ENCODE measurements at places on chromosomes 3 and 15.

DNA sequence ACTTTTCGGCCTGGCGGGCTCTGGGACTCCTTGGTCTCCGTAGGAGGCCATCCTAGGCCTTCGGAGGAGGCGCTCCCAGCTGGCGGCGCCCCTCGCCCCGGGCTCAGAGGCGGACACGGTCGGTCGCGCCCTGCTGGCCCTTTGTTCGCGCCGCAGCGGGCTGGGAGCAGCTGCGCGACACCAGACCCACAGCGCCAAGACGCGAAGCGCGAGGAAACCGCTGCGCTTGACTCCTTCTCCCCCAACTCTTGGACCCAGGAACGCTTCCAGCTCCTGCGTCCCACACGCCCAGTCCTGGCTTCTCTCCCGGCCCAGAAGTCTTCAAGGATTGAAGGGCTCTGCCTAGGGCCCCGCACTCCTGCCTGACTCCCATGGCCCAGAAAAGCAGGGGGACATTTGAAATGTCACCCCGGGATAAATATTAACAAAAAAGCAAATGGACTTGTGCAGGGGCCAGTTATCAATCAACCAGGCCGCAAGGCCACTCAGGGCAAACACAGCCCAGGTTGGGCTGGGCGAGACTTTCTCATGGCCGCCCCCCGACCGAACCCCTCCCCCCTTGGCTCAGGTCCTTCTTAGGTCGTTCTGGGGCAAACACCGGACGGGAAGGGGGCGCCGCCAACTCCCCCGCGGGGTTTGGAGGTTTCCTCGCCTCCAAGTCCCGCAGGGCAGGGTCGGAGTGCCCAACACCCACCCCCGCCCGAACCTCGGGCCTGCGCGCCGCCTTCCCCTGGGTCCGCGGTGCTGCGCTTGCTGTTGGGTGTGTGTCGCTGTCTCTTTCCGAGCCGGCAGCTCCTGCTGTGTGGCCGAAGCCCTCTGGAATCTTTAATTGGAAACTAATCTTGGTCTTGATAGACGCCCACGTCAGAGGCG lies 5.1 kb downstream of the ONECUT1 start:
- DNase-seq: no peak

GRCh38 chr3:143203848-143204247 lies 84.3 kb downstream of the CHST2 start:
- DNase-seq: no peak

- peak; percentile 58 for DNase-seq
These were observed 2.8 kb downstream of the DUSP7 start for GRCh38 chr3:52053307-52054304.

GRCh38 chr3:72604328-72604727 lies 243.9 kb downstream of the SHQ1 start:
- no peak for DNase-seq

DNA sequence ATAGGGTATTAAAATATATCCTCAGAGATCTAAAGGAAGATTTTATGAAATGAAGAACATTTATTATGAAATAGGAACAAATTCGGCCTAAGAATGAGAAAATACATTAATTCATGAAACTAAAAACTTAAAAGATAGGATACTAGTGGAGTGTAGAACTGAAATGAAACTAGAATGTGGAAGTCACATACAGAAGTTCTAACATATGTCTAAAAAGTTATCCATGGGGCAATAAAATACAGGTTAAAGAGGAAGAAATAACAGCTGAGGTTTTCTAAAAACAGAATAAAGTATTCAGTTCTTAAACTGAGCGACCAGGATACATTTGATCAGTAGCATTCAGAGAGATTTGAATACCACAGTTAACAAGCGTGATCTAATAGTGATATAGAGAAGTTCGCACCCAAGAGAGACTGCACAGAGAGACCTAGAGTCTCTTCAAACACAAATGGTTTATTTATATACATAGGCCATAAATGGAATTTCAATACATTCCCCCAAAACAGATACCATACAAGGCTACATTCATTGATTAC lies 85.9 kb downstream of the FEZF2 start:
- no peak for DNase-seq

DNA sequence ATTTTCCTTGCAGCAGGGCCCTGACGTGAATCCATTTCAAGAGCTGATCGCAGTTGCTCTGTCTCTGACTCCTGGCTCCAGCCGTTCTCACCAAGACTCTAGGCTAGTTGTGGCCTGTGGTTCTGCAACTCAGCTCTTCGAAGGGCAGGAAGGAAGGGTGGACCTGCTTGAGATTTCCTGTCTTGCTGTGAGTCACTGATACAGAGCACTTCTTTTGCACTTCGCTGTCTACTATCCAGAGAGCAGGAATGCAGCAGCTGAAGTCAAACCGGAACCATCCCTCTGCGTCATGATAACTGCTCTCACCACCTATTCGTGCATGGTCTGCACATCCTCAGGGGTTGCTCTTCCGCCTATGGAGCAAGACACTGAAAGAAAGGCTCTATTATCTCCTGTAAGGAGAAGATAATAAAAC lies 59.7 kb downstream of the RAP2B start:
- DNase-seq: peak; percentile 60

- DNase-seq: no peak
These were observed 54.3 kb downstream of the GPD1L start for GRCh38 chr3:32160706-32161214.

GRCh38 chr3:13452490-13453335 lies 27.4 kb upstream of the HDAC11 start:
- peak; percentile 32 for DNase-seq

GRCh38 chr15:63063164-63063756 lies 20.7 kb downstream of the TPM1 start:
- DNase-seq: no peak

DNA sequence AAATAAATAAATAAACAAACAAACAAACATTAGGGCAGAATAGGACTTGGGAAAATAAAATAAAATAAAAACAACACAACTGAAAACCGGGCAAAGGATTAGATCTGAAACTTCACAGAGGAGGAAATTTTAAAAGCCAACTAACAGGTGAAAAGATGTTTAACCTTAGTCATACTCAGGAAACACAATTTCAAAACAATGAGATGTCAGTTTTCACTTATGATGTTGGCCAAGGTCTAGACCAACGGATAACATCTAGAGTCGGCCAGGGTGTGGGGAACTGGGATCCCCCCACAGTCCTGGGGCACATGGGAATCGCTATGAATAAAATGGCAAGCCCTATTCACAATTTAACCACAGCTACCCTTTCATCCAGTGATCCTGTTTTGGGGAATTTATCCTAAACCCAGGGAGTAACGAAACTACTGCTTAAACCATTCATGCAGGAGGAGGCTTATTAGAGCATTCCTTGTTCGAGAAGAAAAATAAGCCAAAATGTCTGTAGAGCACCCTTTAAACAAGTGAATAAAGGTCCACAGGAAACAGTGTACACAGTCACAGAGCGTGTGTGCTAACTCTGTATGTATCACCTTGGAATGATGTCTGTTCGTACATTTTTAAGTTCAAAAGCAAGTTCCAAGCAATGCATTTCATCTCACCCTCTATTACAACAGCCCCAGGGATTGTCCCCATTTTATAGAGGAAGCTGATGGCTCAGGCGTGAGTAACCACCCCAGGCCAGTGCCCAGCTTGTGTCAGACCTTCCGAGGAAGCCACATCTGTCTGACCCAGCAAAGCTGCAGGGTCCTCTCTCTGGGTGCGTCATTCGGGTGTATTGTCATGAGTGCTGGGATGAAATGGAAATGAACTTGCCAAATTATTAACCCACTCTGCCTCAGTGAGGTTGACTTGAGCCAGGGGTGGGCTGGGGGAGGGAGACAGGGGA lies 6.3 kb upstream of the ANPEP start:
- no peak for DNase-seq

DNA sequence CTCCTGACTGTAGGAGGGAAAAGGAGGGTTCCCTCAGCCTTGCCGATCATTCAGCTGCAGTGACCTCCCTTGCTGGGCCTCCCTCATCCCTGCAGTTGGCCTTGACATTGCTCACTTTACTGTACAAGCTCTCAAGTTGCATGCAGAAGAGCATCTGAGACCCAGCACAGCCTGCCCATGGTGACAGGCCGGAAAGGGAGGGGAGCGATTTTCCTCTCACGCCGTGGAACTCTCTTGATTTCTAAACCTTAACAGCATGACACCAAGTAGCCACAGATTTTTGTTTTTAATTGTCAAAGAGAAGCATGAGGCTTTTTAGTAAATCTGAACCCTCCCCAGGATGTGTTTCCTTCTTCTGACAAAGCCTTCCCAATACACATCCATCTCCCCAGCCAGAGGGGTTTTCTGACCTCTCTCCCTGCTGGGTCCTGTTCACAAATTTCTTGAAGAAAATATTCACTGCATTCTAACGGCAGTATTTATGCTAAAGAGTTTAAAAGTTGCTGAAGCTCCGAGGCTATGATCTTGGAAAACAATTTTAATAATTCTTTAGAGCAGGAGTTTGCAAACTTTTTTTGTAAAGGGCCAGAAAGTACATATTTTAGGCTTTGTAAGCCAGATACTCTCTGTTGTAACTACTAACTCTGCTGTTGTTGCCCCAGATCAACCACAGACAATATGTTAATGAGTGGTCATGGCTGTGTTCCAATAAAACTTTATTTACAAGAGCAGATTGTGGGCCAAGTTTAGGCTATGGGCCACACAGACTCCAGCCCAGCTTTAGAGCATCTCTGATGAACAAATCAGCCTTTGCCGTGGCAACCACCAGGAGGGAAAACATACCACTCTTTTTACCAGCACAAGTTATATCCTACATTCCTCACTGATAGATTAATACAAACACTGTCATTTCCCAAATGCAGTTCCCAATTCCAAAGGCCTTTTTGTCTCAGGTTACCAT lies 34.8 kb downstream of the LMCD1 start:
- DNase-seq: no peak

DNA sequence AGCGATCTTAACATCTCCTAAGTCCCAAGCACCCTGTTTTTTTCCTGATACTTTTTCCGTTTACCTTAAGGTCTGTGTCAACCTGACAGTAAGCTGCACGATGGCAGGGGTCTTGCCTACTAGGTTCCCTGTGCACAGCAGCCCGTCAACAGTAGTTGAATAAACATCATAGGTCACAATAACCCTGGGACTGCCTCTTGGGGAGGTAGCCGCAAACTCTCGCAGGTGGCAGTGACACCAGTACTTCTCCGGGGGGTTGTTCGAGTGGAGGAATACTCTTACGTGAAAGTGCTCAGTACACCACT lies 365 bp upstream of the PDCD6IP start:
- DNase-seq: no peak

DNA sequence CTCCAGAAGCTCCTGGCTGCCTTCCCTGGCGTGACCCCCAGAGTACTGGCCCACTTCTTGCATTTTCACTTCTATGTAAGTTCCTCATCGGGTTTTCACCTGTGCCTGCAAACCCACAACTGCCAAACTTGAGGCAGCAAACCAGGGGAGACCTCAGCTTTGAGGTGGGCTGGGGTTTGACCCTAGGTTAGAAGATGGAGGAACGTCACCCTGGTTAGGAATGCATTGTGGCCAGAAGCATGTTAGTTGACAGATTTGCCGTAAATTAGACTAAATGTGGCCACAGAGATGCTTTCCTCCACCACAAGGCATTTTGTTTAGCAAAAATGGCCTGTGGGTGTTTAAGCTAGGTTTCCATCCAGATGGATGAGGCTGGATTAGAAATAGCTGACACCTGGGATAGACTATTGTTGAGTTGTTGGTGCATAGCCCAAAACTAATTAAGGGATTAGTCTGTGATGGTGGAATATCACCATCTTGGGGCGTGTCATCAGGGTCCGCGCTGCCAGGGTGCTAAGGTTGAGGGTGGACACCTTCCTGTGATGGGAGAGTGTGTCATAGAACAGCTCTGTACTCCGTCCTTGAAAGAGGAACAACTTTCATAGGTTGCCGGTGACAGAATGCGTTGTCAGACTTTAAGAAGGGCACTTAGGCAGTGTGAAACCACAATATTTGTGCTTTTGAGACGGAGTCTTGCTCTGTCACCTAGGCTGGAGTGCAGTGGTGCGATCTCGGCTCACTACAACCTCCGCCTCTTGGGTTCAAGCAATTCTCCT lies 3.6 kb downstream of the NISCH start:
- DNase-seq: no peak

- DNase-seq: no peak
These were observed 23.9 kb upstream of the SLC25A36 start for GRCh38 chr3:140917772-140918171.

DNA sequence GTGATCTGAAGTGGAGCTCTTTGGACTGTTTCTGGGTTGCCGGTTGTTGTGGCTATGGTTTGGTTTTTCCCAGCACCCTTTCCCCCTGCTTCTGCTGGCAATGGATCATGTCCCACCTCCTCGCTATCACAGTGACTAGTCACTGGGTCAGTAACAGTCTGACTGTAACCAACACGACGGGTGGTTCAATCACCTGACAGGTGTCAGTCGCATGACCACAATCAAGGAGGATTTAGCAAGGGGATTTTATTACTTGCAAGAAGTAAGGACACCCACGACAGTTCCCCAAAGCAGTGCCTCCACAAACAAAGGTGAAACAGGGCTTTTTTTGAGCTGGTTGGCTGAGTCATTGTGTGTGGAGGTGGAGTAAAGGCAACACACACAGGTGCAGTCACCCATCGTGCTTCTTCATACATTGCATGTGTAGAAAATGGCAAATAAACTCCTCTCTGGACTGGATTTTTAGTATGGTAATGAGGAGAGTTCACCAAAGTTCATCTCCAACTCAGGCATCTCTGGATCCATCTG lies 58.8 kb upstream of the FAM3D start:
- DNase-seq: no peak

DNA sequence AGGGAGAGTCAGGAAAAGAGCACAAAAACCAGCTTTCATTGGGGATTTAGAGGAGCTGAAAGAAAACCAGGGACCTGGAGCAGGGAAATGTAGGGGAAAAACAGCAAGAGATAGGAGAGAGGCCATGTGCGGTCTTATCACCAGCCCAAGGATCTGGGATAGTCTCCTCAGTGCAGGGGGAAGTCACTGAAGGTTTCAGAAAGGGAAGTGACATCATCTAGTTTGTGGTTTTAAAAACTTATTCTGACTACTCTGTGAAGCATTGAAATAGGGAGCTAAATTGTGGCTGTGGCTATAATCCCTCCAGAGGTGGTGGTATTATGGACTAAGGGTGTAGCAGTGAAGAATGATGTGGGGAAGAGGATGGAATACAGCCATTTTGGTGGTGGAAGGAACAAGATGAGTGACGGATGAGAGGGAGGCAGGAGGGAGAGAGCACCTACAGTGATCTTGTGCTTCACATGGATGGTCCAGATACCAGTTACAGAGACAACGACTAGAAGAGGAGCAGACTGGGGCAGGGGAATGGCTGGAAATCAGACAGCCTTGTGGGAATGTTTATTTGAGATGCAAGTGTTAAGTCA lies 72.7 kb downstream of the HMG20A start:
- DNase-seq: no peak

DNA sequence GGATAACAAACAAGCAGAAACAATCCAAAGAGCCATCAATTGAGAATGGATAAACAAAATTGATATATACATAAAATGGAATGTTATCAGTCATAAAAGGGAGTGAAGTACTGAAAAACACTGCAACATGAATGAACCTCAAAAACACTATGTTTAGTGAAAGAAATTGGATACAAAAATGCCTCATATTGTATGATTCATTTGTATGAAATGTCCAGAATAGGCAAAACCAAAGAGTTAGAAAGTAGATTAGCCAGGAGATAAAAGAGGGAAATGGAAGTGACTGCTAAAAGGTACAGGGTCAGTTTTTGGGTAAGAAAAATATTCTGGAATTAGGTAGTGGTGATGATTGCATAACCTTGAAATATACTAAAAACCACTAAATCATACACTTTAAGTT lies 9.8 kb upstream of the SLC25A36 start:
- DNase-seq: no peak

All from activated naive CD4-positive, alpha-beta T cell treated with Interleukin-2 at 50 U/mL for 16 hours (primary cell).